ENCODE measurements at places on chromosomes 2 and 18. TPM values are rescaled to one million over a fixed set of nuclear protein-coding genes. Genes with fewer than 3 reads are reported as not detected.

Gene FZD7
- total RNA-seq: 123 TPM

DNA sequence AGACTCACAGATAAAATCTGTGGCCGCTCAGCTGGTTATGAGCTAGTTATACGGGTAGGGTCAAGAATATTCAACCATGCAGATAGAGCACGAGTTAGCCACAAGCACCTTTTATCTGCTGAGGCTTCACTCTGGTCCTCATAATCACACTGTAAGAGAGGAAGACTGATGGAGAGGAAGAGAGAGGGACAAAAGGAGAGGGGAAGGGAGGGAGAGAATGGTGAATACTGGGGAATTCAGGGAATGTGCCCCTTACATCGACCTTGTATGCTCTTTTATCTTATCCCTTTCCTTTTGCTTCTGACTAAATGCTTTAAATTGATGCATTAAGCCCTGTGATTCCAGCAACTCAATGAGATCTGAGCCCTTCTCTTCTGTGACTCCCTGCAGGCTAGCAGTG, 333.1 kb downstream of the DSEL start:
- no peak overlapping the region for H3K27ac ChIP-seq
- no peak for DNase-seq
- no peaks in the 10 kb centered on the region for H3K36me3 ChIP-seq
- H3K27me3 ChIP-seq: peaks cover 8% of the 10 kb centered on the region
- H3K4me3 ChIP-seq: no peak overlapping the region
- H3K4me1 ChIP-seq: no peaks in the 10 kb centered on the region

- H3K4me1 ChIP-seq: peaks cover 24% of the 10 kb centered on the region
- DNase-seq: peak; percentile 46
- peaks cover 20% of the 10 kb centered on the region for H3K36me3 ChIP-seq
These were observed 14.0 kb downstream of the TNS1 start for GRCh38 chr2:217988840-217989204.

DNA sequence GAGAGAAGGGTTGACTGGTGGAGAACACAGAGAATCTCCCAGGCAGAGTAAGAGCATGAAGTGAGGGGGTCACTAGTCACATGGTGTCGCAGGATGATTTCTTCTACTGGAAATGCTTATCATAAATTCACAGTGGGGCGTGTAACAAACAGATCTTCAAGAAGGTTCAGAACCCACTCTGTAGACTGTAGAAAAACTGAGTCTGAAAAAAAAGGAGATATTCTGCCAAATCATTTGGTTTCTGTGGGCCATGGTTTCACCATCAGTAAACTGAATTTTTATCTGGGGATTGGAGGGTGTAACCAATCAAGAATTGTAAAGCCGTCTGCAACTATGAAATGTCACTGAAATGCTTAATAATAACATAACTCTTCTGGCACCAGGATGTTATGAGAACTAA, 15.0 kb downstream of the TPGS2 start:
- peaks cover 45% of the 10 kb centered on the region for H3K4me1 ChIP-seq
- no peak for DNase-seq
- no peak overlapping the region for H3K4me3 ChIP-seq

DNA sequence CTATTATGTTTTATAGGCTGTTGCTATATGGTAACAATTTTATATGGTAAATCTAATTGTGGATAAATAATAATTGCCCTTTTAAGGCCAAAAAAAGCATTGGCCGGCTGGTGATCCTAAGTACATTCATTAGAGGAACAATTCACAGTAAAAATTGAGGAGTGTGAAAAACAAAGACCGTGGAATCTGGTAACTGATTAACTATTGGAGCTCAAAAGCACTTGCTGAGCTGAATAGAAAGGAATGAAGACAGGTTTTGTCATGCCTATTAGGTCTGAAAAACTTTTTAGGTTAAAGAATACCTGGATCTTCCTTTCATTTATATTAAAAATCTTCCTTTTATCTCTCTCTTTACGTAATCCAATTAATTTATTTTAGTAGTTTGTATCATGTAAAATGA, 18.5 kb upstream of the RBBP8 start:
- H3K27ac ChIP-seq: no peak overlapping the region
- no peaks in the 10 kb centered on the region for H3K36me3 ChIP-seq
- H3K27me3 ChIP-seq: peaks cover 4% of the 10 kb centered on the region

All from HFFc6 (cell line).